ENCODE measurements at places on chromosomes 2 and 18. TPM values are rescaled to one million over a fixed set of nuclear protein-coding genes. Genes with fewer than 3 reads are reported as not detected.

DNA sequence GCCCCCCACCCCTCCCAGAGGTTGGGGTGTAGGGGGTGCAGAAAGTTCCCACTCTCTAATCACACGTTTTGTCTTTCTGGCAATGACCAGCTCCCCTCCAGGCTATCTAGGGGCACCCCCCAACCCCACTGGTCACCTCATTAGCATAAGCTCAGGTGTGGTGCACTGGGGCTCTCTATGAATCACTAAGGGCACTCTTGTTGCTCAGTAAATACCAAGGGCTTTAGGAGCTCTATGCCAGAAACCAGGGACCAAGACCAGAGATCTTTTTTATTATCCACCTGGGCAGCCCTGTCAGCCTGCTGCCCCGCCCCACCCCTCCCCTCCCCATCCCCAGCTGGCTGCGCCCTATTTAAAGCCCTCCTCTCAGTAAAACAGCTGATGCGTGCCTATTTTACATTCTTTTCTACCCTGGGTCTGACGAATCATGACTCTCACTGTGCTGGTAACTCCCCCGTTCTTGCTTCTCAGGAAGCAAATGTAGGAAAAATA, 24.3 kb downstream of the NCK2 start:
- DNase-seq: no peak

GRCh38 chr2:37377187-37377532, 32.7 kb downstream of the QPCT start:
- DNase-seq: no peak

- DNase-seq: no peak
These were observed 17.6 kb downstream of the MRPL35 start for GRCh38 chr2:86216575-86217555.

DNA sequence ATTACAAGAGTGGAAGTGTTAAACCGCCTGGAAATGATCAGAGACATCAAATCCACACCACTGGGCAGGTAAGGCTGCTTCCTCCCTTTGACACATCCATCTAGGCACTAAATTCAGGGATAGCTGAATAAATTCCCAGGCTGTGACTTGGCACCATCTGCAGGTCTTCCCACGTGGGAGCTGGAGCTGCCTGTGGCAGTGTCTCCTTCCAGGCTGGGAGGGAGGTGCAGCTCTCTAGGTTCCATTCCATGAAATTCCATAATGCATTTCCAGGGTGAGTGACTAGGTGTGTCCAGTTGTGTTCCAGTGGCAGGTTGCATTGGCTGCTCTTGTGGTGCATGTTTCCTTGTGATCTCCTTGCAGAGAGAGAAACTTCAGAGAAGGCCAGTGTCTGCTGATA, 188.9 kb upstream of the CXCR4 start:
- DNase-seq: no peak

DNA sequence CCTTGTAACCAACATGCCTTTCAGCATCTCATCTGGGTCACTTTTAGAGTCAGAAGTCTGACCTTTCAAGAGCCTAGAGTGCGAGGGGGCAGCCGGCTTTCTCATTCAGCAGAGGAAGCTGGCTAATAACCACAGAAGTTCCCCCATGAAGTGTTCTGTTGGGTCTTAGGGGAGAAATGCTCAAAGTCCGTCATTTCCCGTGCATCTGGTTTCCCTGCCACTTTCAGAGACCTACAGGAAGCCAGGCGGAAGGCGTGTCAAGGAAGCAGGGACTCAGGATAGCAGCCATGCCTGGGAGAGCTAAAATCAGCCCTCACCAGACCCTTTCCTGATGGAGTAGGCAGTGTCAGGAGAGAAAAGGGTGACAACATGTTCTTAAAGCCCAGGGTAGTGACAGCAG, 301.8 kb upstream of the ID2 start:
- DNase-seq: no peak

The SNTG2 gene
- 1.3 TPM for total RNA-seq

The TUBA3E gene
- not detected for total RNA-seq

The RNASEH1 gene
- 36.5 TPM for total RNA-seq

All from CD8-positive, alpha-beta memory T cell (primary cell).